ENCODE measurements at places on chromosomes 1 and 21.

DNA sequence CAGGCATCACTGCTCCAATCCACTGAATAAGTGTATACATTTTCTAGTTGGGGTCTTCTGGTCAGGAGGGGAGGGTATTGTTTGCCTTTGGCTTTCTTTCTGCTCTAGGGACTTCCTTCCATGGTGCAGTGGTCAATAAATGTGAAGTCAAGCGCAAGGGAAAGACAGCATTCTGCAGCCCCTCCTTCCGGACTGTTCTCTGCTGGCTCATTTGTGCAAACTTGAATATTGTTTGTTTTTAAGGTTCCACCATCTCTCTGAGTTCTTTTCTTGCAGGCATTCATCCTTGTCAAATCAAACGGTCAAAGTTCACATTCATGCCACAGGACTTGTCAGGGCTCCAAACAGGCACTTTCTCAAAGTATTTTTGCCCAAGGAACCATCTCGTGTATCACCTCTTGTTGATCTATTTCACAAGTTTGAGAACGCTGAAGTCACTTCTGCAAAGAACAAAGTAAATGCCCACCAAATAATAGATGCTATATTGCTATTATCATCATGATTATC lies 205.6 kb upstream of the KAZN start:
- no peak for DNase-seq

- no peak for DNase-seq
These were observed 18.2 kb downstream of the FAM163A start for GRCh38 chr1:179761296-179761695.

GRCh38 chr1:200364091-200364759 lies 45.6 kb downstream of the ZNF281 start:
- no peak for DNase-seq

- no peak for DNase-seq
These were observed 55.0 kb downstream of the ALG14 start for GRCh38 chr1:95017775-95018174.

- no peak for DNase-seq
These were observed 8.6 kb upstream of the NUAK2 start for GRCh38 chr1:205330150-205330549.

GRCh38 chr1:119633575-119633974 lies 14.5 kb downstream of the ZNF697 start:
- DNase-seq: no peak

GRCh38 chr1:3473381-3473844 lies 18.9 kb downstream of the ARHGEF16 start:
- no peak for DNase-seq

GRCh38 chr1:94739521-94740061 lies 80.6 kb upstream of the SLC44A3 start:
- no peak for DNase-seq

DNA sequence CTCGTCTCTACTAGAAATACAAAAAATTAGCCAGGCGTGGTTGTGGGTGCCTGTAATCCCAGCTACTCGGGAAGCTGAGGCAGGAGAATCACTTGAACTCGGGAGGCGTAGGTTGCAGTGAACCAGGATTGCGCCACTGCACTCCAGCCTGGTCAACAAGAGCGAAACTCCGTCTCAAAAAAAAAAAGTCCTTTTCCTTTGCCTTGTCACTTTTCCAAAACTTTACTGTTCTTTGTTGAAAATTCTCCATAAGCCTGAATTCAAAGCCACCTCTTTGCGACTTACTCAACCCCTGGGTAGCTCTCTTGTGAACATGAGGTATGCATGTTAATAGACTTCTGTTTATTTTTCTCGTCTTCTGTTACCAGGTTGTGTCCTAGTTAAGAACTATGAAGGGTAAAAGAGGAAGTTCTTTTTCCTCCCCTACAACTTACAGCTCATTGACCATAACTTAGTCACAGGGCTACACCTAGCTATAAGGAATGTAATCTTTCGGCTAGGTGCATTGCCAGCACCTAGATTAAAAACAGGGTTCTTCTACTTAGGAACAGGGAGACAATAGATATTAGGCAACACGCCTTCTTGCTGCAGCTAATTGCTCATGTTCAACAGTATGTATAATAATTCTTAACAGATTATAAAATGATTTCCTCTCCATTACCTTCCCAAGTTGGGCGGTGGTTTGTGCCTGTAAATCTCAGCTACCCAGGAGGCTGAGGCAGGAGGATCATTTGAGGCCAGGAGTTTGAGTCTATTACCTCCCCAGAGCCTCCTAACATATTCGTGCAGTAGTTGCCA lies 40.9 kb downstream of the PTAFR start:
- DNase-seq: no peak

All from T-helper 17 cell (primary cell).